ENCODE measurements at places on chromosomes 3 and 15. TPM values are rescaled to one million over a fixed set of nuclear protein-coding genes. Genes with fewer than 3 reads are reported as not detected.

GRCh38 chr3:70813311-70813710, 500.9 kb upstream of the MDFIC2 start:
- DNase-seq = no peak

GRCh38 chr3:21729331-21729730, 21.7 kb downstream of the ZNF385D start:
- DNase-seq = no peak

DNA sequence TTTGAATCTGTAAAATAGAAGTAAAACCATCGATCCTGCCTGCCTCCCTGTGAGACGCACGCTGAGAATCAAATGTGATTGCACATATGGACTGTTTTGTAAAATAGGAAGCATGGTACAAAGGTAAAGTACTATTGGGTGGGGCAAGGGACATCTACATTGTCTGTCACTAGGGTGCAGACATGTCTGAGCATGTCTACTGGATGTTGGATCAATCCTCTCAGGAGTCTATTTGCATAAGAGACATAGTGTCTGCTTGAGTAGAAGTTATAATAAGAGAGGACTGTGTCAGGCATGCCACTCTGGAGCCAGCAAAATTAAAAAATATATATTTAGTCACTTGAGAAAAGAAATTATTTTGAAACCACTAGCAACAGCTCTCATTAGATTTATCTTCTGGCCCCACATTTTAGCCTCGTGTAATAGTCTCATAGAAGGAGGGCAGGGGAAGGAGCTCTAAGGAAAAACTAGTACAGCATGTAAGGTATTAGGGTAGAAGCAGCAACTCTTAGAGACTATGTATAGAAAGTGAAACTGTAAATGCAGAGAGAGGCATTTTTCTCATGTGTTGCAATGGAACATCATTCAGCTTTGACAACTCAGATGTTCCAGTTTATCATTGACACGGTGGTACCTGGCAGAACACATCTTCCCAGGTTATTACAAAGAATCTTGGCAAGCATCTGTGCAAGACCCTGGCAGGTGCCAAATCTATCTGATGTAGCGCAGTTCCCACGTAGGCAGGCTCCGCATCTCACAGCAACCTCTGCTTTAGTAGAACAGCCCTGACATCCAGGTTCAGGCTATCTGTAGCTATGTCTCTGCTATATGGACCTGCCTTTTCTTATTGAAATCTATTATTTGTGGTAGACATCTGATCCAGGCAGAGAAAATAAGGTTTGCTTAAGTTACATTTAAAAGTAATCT, 85.2 kb upstream of the CHL1 start:
- DNase-seq = no peak

- no peak for DNase-seq
Observed at GRCh38 chr3:84236261-84236660, 722.5 kb upstream of the CADM2 start.

PSMD6 gene
- total RNA-seq = 52.9 TPM

CFAP100 gene
- not detected for total RNA-seq

SLC51B gene
- not detected for total RNA-seq

ARPP21 gene
- total RNA-seq = 1.8 TPM

IGSF11 gene
- total RNA-seq = 0.75 TPM

Data from aorta (tissue), 5 donors.